Anterior cingulate cortex (tissue), 58 donors: ENCODE measurements at places on chromosomes 6 and 20.

DNA sequence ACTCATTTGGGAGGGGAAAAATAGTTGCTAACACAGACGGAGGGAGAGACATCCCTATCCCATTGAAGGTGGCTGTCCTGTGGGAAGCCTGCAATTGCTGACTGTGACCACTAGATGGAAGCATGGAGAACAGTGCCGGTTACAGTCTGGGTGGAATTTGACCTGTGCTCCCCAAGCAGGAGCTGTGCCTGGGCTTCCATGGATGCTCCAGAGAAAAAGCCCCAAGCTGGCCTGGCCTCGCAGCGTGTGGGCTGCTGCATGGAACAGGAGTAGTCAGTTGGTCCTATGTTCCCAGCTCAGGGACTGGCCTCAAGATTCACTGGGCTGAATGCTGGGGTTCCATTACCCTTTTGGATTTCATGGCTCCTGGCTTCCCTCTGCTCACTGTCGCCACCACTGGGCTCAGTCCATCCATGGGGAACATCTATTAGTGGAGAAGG lies 116.3 kb upstream of the CHD6 start:
- DNase-seq: no peak

DNA sequence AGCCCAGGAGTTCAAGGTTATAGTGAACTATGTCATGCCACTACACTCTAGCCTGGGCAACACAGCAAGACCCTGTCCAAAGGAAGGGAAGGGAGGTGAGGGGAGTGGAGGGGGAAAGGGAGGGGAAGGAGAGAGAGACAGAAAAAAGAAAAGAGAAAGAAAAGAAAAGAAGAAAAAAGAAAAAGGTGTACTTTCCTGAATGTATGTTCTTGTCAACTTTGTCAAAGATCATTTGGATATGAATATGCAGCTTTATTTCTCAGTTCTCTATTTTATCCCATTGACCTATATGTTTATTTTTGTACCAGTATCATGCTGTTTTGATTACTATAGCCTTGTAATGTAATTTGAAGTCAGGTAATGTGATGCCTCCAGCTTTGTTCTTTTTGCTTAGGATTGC lies 30.9 kb upstream of the FKBP1C start:
- no peak for DNase-seq

- no peak for DNase-seq
Observed at GRCh38 chr20:47256668-47257236, 99.7 kb downstream of the ZMYND8 start.

GRCh38 chr6:111555036-111555435 lies 50.6 kb downstream of the TRAF3IP2 start:
- no peak for DNase-seq

DNA sequence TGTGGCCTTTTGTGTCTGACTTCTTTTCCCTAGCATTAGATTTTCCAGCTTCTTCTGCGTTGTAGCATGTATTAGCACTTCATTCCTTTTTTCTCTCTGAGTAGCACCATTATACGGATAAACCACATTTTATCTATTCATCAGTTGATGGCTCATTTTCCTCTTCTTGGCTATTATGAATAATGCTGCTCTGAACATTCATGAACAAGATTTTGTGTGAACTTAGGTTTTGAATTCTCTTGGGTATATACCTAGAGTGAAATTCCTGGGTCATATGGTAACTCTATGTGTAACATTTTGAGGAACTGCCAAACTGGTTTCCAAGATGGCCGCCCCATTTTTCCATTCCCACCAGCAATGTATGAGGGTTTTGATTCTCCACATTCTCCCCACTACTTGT lies 28.7 kb downstream of the SLC22A16 start:
- no peak for DNase-seq

DNA sequence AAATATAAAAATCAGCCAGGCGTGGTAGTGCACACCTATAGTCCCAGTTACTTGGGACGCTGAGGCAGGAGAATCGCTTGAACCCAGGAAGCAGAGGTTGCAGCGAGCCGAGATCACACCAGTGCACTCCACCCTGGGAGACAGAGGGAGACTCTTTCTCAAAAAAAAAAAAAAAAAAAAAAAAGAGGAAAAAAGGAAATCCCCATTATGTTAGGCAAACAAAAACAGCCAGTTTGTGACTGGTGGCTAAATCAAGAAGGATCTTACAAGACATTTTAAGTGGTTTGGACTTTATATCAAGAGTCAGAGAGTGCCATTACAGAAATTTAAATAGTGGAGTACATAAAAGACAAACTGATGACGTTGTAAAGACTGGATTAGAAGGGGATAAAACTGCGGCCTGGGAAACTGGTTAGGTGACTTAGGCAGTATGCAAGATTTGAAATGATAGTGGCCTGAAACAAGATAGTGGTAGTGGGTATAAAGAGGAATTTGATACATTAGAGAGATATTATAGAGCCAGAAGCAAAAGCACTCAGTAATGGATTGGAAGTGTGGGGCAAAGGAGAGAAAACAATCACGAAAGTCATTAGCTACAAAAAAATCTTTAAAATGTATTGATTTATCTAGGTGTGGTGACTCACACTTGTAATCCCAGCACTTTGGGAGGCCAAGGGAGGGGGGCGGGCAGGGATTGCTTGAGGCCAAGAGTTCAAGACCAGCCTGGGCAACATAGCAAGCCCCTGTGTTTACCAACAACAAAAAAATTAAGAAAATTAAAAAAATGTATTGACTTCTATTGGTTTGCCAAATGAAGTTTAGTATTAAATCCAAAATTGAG lies 1.7 kb upstream of the MYO6 start:
- DNase-seq: no peak

GRCh38 chr6:24640166-24640565 lies 5.8 kb downstream of the KIAA0319 start:
- DNase-seq: no peak

- no peak for DNase-seq
Observed at GRCh38 chr6:55136916-55137315, 37.4 kb upstream of the HCRTR2 start.

- no peak for DNase-seq
Observed at GRCh38 chr6:88997327-88997726, 33.9 kb upstream of the RNGTT start.

DNA sequence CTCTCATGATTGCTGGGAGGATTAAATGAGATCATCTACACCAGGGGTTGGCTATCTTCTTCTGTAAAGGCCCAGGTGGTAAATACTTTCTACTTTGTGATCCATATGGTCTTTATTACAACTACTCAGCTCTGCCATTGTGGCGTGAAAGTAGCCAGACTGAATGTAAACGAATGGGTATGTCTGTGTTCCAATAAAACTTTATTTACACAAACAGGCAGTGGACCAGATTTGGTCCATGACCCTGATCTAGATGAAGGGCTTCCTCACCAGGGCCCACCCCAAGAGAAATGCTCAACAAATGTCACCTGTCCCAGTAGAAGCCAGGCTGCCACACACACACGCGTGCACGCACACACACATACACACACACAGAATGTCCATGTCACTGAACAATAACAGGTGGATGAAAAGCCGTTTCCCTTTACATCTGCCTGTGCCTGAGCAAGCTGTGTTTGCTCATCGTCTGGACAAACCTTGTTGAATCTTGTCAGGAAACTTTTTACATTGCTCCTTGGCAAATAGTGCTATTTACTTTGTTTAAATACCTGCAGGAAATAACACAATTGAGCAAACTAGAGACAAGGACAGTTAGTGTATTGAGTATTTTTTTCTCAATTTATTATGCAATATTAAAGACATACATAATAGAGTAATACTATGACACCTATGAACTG lies 114.3 kb downstream of the EYA2 start:
- no peak for DNase-seq

GRCh38 chr6:114989279-114989964 lies 646.6 kb upstream of the HS3ST5 start:
- no peak for DNase-seq

GRCh38 chr6:94623586-94623985 lies 953.7 kb upstream of the MANEA start:
- DNase-seq: no peak

DNA sequence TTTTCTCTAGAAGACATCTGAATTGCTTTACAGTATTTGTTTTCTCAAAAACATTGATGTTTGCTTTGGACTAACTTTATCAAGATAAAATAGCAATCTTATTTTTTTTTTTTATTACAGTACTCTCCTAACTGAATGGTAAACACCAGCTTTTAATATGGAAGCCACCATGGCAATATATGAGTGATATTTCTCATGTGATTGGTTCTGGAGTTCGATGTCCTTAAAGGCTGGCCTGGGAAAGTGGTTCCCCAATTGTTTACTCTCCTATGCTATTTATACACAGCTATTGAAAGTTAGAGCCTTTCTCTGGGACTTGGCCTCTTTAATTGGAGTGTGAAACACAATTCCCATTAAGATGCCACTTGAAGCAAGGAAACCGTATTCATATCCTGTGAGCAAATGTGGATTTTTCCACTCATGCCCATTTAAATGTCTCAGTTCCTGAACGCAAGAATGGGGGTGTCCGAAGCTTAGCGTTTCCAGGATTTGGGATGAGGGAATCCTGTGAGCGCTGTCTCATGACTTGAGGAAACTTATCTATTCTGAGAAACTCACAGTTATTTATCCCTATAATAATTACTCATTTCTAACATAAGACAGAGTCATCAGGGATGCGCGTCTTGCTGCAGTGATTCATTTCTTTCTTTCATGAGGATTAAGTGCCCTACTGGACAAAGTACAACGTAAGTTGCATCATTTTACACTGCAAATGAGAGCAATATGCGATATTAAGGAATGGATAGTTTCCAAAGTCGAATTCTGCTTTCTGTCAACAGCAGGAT lies 143.3 kb upstream of the PREP start:
- DNase-seq: no peak

- no peak for DNase-seq
Observed at GRCh38 chr6:131687022-131687421, 14.2 kb downstream of the OR2A4 start.

DNA sequence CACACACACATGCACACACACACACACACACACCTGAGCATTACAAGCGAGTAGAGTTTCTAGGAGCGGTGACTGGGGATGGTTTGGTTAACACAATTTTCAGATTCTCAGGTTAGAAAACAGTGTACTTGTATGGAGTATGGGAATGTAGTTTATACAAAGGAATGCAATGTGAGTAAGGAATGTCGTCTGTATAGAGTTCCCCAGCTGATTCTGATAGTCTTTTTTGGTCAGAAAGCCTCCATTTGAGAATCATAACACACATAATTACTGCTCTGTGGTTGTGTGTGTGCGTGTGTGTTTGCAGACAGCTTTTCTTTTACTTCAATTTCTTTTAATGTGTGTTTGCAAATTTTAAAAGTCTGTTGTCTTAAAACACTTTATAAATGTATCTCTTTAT lies 93.2 kb downstream of the MYO6 start:
- DNase-seq: no peak

GRCh38 chr6:108666656-108667260 lies 106.0 kb downstream of the FOXO3 start:
- DNase-seq: no peak

- DNase-seq: no peak
Observed at GRCh38 chr20:10177326-10177725, 41.3 kb upstream of the SNAP25 start.

DNA sequence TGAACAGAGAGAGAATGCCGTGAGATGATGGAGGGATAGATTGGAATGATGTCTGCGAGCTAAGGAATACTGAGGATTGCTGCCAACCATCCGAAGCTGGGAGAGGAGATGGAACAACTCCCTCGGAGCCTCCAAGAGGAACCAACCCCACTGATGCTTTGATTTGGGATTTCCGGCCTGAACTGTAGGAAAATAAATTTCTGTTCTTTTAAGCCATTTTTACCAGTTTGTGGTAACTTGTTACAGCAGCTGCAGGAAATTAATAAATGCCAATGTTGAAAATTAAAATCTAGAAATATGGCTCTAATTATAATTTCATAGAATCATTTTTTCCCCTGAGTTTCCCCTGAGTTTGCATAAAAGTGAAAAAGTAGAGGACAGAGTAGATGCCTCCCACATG lies 14.1 kb downstream of the LRRN4 start:
- no peak for DNase-seq

DNA sequence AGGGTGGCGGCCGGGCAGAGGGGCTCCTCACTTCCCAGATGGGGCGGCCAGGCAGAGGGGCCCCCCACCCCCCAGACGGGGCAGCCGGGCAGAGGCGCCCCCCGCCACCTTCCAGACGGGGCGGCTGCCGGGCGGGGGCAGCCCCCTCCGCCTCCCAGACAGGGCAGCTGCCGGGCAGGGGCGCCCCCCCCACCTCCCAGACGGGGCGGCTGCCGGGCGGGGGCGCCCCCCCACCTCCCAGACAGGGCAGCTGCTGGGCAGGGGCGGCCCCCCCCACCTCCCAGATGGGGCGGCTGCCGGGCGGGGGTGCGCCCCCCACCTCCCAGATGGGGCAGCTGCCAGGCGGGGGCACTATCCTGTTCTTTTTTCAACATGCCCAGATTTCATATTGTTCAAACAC lies 78.2 kb upstream of the DST start:
- DNase-seq: no peak

- no peak for DNase-seq
Observed at GRCh38 chr6:42808492-42809483, 26.9 kb downstream of the BICRAL start.
